ENCODE measurements at places on chromosomes 2 and 18.

DNA sequence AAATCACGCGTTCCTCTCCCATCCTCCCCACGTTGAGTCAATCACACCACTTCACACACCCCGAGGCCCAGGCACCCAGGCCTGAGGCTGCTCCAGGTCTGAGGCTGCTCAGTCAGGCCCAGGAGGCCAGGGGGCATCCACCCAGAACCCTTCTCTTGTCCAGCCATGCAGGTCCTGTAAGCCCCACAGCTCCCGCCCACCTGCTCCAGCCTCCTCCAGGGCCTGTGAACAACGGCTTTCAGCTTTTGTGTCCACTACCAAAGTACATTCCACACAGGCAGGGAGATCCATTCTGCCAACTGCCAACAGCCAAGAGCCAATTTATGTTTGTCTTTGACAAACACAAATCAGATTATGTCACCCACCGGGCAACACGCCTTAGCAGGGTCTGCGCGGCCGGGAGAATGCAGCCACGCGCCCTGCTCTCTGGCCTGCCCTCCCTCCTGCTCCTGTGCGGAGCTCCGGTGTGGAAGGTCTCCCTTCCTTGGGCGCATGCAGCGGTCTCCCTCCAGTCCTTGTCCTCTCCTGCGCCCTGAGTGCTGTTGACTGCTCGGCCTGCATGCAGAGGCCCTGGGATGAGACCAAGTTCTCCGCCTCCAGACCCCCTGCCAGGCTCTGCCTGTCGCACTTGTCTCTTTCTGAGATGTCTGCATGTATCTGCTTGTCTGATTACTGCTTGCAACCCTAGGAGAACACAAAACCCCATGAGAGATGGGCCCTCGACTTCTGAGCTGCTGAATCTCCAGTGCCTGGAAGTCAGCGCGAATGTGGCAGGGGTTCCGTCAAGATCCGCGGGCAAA, 146.6 kb downstream of the ZNF516 start:
- H3K27ac ChIP-seq: no peak overlapping the region
- DNase-seq: no peak
- no peak overlapping the region for H3K4me3 ChIP-seq

DNA sequence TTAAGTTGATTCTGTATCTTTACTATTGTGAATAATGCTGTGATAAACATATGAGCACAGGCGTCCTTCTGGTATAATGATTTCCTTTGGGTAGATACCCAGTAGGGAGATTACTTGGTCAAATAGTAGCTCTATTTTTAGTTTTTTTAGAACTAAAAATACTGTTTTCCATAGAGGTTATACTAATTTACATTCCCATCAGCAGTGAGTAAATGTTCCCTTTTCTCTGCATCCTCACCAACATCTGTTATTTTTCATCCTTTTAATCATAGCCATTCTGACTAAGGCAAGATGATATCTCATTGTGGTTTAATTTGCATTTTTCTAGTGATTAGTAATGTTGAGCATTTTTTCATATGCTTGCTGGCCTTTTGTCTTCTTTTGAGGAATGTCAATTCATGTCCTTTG, 35.1 kb downstream of the PMS1 start:
- DNase-seq: no peak
- no peaks in the 10 kb centered on the region for H3K4me1 ChIP-seq
- peaks cover 30% of the 10 kb centered on the region for H3K36me3 ChIP-seq
- H3K27ac ChIP-seq: no peak overlapping the region

- no peak for DNase-seq
- no peaks in the 10 kb centered on the region for H3K4me1 ChIP-seq
- H3K4me3 ChIP-seq: no peak overlapping the region
- no peaks in the 10 kb centered on the region for H3K27me3 ChIP-seq
Observed at GRCh38 chr2:164287056-164287455, 334.2 kb downstream of the GRB14 start.

- no peak overlapping the region for H3K27ac ChIP-seq
- no peaks in the 10 kb centered on the region for H3K36me3 ChIP-seq
- no peak for DNase-seq
Observed at GRCh38 chr18:49967171-49967570, 153.8 kb upstream of the ACAA2 start.

DNA sequence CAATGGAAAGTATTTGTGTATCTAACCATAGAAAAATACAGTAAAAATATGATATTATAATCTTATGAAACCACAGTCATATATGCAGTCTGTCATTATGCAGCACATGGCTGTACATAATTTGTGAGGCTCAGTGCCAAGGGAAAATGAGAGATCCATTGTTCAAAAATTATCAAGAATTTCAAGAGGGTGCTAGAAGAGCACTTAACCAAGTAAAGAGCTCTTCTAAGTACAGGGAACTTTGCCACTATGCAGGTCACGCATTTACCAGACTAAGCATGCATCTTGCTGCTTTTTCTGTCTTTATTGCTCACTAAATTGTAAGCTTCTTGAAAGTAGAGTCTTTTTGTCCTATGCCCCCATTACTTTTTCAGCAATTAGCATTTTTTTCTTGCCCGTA, 438.0 kb downstream of the LRP1B start:
- DNase-seq: no peak
- no peaks in the 10 kb centered on the region for H3K36me3 ChIP-seq
- H3K4me3 ChIP-seq: no peak overlapping the region
- no peaks in the 10 kb centered on the region for H3K4me1 ChIP-seq
- H3K27ac ChIP-seq: no peak overlapping the region

GRCh38 chr2:239876948-239877289, 148.2 kb downstream of the NDUFA10 start:
- no peaks in the 10 kb centered on the region for H3K36me3 ChIP-seq
- no peak overlapping the region for H3K27ac ChIP-seq
- H3K4me3 ChIP-seq: no peak overlapping the region

- no peaks in the 10 kb centered on the region for H3K4me1 ChIP-seq
- H3K4me3 ChIP-seq: no peak overlapping the region
- H3K36me3 ChIP-seq: no peaks in the 10 kb centered on the region
- H3K27ac ChIP-seq: no peak overlapping the region
Observed at GRCh38 chr2:182522972-182523473, 96.2 kb upstream of the PDE1A start.

GRCh38 chr2:99634234-99634633, 144.4 kb upstream of the REV1 start:
- H3K27me3 ChIP-seq: no peaks in the 10 kb centered on the region
- no peak overlapping the region for H3K27ac ChIP-seq
- H3K36me3 ChIP-seq: no peaks in the 10 kb centered on the region
- no peak for DNase-seq
- no peaks in the 10 kb centered on the region for H3K4me1 ChIP-seq
- no peak overlapping the region for H3K4me3 ChIP-seq

DNA sequence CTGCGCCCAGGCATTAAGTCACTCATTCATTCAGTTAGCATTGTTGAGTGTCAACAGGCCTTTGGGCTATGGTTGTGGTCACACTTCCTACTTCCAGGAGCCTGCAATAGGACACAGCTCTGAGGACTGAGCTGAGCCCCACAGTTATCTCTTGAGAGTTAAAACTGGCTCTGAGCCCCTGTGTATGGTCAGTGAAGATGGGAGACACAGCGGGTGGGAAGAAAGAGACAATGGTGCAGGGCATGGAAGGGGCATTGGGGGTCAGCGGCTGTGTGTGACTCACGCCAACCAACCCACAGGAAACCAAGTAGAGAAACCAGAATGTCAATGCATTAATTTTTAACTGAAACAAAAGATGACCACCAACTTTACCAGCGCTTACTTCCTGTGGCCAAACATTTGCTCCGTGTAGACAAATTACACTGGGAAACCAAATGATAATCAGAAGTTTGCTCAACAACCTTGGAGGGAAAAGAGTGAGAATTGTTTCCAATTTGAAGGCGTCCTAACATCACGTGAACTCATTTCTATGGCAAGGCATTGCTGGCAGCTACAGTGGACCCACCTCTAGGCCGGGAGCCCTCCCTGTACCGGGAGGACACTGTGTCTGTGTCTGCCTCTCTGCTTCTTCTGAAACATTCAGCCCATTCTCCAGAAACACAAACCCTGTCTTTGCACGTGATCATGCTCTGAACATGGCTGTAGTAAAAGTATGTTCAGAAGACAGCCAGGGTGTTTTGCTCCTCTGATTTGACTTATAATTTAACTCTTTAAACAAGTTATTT, 212.0 kb upstream of the ID2 start:
- peaks cover 56% of the 10 kb centered on the region for H3K4me1 ChIP-seq
- no peak overlapping the region for H3K4me3 ChIP-seq
- no peak for DNase-seq
- H3K36me3 ChIP-seq: peaks cover 16% of the 10 kb centered on the region
- H3K27ac ChIP-seq: peak overlapping the region; percentile 43

- H3K27me3 ChIP-seq: no peaks in the 10 kb centered on the region
- no peak overlapping the region for H3K27ac ChIP-seq
- no peak overlapping the region for H3K4me3 ChIP-seq
- no peaks in the 10 kb centered on the region for H3K4me1 ChIP-seq
- no peak for DNase-seq
Observed at GRCh38 chr2:179622635-179623300, 238.6 kb downstream of the ZNF385B start.

DNA sequence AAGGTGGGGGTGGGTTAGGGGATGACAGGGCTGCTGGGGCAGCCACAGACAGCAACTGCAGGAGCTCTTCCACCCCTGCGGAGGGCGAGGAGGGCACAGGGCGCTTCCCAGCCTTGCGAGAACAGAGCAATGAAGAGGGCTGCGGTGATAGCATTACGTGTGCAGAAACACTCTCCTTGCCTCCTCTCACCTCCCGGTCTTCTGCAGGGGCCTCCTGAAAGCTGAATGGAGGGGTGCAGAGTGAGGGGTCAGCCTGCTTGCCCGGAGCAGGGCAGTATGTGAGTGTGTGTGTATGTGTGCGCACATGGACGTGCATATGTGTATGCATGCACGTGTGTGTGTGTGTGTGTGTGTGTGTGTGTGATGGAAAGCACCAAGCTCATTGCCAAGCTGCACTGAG, 29.5 kb upstream of the IL1R2 start:
- peaks cover 2% of the 10 kb centered on the region for H3K36me3 ChIP-seq
- no peak overlapping the region for H3K4me3 ChIP-seq
- no peak overlapping the region for H3K27ac ChIP-seq
- H3K4me1 ChIP-seq: peaks cover 2% of the 10 kb centered on the region

GRCh38 chr2:69965756-69966445, 4.5 kb upstream of the ASPRV1 start:
- no peak overlapping the region for H3K4me3 ChIP-seq
- H3K36me3 ChIP-seq: no peaks in the 10 kb centered on the region
- peaks cover 26% of the 10 kb centered on the region for H3K27me3 ChIP-seq
- H3K27ac ChIP-seq: no peak overlapping the region
- no peak for DNase-seq

GRCh38 chr2:160908157-160908556, 252.1 kb upstream of the TANK start:
- no peaks in the 10 kb centered on the region for H3K4me1 ChIP-seq
- H3K4me3 ChIP-seq: no peak overlapping the region
- no peak for DNase-seq
- no peaks in the 10 kb centered on the region for H3K27me3 ChIP-seq

DNA sequence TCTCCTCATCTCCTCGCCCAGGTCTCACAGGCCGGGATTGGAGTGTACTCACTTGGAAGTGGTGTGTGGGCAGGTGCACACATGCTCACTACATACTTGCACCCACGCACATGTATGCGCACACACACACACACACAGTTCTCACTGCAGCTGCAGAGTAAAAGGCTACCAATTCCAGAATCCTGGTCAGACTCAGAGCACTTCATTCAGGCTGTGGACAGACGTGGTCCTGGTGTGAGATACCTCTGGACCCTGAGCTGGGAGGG, 19.4 kb downstream of the CELF4 start:
- no peaks in the 10 kb centered on the region for H3K27me3 ChIP-seq
- H3K4me3 ChIP-seq: no peak overlapping the region
- H3K4me1 ChIP-seq: no peaks in the 10 kb centered on the region
- no peak for DNase-seq

- H3K27me3 ChIP-seq: no peaks in the 10 kb centered on the region
- no peak overlapping the region for H3K4me3 ChIP-seq
- H3K27ac ChIP-seq: no peak overlapping the region
- H3K4me1 ChIP-seq: no peaks in the 10 kb centered on the region
- DNase-seq: no peak
Observed at GRCh38 chr18:6199777-6200176, 214.9 kb downstream of the L3MBTL4 start.

- no peak for DNase-seq
- no peak overlapping the region for H3K4me3 ChIP-seq
- peaks cover 52% of the 10 kb centered on the region for H3K36me3 ChIP-seq
- no peaks in the 10 kb centered on the region for H3K27me3 ChIP-seq
Observed at GRCh38 chr18:77079954-77080682, 52.5 kb downstream of the MBP start.

- no peak overlapping the region for H3K4me3 ChIP-seq
- H3K27ac ChIP-seq: no peak overlapping the region
- no peaks in the 10 kb centered on the region for H3K36me3 ChIP-seq
Observed at GRCh38 chr2:133045787-133046186, 375.8 kb upstream of the LYPD1 start.

- DNase-seq: no peak
- H3K27me3 ChIP-seq: no peaks in the 10 kb centered on the region
- H3K36me3 ChIP-seq: no peaks in the 10 kb centered on the region
- H3K27ac ChIP-seq: no peak overlapping the region
- no peaks in the 10 kb centered on the region for H3K4me1 ChIP-seq
Observed at GRCh38 chr2:211367293-211367692, 810.9 kb downstream of the CPS1 start.

- no peak for DNase-seq
- peaks cover 7% of the 10 kb centered on the region for H3K27me3 ChIP-seq
- peak overlapping the region; percentile 12 for H3K27ac ChIP-seq
- H3K4me3 ChIP-seq: no peak overlapping the region
- H3K4me1 ChIP-seq: peaks cover 15% of the 10 kb centered on the region
- peaks cover 6% of the 10 kb centered on the region for H3K36me3 ChIP-seq
Observed at GRCh38 chr2:221554769-221555493, 17.2 kb downstream of the EPHA4 start.

GRCh38 chr18:13229001-13229671, 10.6 kb downstream of the LDLRAD4 start:
- no peaks in the 10 kb centered on the region for H3K4me1 ChIP-seq
- DNase-seq: no peak
- peak overlapping the region; percentile 64 for H3K27ac ChIP-seq
- no peak overlapping the region for H3K4me3 ChIP-seq
- H3K36me3 ChIP-seq: no peaks in the 10 kb centered on the region

DNA sequence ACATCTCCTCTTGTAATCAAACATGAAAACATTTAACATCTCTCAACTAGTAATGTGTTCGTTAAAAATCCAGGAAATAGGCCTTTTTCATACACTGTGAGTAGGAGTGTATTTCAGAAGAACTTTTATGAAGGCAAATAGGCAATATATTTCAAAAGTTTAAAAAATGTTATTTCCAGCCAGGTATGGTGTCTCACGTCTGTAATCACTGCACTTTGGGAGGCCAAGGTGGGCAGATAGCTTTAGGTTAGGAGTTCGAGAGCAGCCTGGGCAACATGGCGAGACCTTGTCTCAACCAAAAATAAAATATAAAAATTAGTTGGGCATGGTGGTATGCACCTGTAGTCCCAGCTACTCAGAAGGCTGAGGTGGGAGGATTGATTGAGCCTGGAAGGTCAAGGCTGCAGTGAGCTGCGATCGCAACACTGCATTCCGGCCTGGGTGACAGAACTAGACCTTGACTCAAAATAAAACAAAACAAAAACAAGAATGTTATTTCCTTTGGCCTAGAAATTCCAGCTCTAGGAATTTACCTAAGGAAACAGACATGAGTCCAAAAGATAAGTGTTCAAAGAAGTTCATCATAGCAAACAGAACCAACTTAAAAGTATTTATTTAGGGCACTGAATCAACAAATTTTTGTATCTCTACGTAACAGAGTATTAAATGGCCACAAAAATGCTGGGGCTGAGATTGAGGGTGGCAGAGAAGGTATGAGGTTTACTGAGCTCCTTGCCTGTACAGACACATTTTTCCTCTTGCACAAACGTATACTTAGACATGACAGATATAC, 14.9 kb downstream of the RBKS start:
- no peak for DNase-seq
- H3K27ac ChIP-seq: no peak overlapping the region
- no peaks in the 10 kb centered on the region for H3K27me3 ChIP-seq
- H3K4me1 ChIP-seq: no peaks in the 10 kb centered on the region
- H3K4me3 ChIP-seq: no peak overlapping the region
- peaks cover 3% of the 10 kb centered on the region for H3K36me3 ChIP-seq
